ENCODE measurements at places on chromosomes 12 and 14. TPM values are rescaled to one million over a fixed set of nuclear protein-coding genes. Genes with fewer than 3 reads are reported as not detected.

DNA sequence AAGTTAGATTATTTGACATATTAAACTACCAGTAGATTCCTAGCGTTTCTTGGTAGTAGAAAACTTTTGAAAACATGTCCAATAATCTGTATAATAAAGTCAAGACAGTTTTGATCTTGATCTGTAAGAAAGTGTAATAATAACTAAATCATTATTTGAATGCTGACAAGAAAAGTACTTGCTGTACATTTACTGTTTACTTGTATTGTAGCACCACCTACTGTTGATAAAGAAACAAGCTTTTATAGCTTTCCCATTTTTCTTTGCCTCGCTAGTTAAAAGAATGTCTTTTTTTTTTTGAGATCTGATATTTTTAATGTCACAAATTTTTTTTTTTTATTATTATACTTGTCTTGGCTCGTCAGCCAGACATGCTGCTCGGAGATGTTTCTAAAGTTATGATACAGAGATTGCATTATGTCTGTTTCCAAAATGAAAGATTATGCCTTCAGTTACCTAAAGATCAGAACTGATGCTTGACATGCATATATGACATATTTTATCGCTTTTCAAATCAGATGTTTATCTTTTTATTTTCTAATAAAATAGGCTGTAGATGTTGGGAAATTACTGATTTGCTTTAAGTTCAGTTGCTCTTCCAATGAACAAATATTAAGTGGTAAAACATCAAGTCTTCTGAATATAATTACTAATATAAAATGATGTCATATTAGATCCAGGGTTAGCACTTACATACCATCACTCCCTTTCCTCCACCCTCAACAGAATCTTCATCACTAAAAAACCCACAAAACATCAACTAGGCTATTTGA is 140.5 kb downstream of the AKAP6 start:
- DNase-seq: peak; percentile 31

DNA sequence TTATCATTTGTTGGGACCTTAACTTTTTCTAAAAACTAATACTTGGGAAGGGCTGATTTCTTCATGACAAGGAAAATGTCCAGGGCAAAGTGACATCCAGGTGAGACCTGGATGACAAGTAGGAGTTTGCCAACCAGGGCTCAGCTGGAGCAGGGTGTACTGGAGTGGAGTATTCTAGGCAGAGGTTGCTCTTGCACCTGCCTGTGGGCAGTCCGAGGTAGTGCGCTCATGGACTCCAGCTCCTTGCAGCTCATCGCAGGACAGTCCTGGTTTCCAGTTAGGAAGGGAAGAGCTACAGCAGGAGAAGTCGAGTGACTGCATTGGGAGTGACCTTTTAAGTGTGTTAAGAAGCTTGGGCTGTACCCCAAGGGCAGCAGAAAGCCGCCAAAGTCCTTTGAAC is 175.9 kb downstream of the PELI2 start:
- no peak for DNase-seq

DNA sequence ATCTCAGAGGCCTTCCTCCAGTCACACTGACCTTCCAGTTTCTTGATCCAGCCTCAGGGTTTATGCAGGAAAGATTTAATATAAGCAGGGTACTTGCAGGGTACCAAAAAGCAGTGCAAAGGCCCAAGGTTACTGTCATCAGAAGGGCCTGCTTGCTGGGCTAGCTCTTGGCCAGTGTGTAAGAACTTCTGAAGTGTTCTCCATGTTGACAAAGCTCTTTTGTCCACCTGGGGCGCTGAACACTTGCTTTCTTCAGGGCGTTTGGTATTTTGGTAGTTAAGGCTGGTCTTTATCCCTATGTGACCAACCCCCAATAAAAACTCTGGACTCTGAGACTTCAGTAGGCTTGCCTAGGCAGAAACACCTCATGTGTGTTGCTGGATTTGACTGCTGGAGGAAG is 69.7 kb downstream of the ZC3H14 start:
- DNase-seq: no peak

GRCh38 chr12:40655451-40655850 is 36.8 kb upstream of the CNTN1 start:
- DNase-seq: no peak

DNA sequence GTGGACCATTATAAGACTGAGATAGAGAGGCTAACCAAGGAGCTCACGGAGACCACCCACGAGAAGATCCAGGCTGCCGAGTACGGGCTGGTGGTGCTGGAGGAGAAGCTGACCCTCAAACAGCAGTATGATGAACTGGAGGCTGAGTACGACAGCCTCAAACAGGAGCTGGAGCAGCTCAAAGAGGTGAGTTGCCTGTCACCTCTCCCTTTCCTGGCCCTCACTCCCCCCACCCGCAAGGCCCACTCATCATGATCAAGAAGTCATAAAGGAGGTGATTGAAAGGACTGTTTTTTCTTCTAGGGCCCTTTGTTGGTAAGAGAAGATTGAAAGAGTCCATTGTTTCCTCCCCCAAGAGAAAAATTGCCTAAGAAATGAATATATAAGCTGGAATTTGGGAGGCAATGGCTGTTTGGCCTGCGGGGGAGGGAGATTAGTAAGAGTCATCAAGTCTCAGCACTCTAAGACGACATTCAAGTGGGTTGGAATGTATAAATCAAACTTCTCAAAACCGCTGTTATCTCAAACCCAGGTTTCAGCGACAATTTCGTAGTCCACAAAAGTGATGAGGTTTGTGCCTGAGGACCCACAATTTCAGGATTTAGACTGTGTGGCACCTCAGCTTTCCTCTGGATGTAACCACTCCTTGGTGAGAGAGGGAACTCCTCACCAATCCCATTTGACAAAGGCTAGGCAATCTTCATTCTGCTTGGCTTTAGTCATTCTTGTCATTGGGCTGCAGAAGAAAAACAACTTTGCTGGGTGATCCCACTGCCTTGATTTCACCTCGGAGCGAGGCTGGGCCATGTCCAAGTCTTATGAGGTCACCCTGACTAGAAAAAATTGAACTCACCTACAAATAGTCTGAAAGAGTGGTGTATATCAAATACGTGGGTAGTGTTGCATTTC is 966 bp downstream of the BICD1 start:
- DNase-seq: peak; percentile 39

DNA sequence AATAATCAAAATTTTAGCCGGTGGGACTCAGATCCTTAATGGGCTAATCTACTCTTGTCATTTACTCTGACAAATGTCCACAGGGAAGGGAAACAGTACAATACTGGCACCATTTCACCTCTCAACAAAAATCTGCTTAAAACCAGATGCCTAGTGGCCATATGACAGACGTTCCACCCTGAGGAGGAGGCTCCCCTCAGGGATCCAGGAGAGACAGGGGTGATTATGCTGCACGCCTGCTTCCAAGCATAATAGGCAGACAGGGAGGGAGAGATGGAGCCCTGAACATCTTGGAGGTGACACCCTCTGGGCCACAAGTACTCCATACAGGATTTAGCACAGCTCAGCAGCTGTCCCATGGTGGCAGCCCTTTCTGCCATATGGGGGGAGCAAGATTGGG is 24.8 kb upstream of the AKAP6 start:
- DNase-seq: no peak

GRCh38 chr12:112820796-112821195 is 29.2 kb downstream of the RPH3A start:
- DNase-seq: no peak

GRCh38 chr14:72755766-72756165 is 138.1 kb downstream of the DPF3 start:
- DNase-seq: no peak

GRCh38 chr12:132218527-132218875 is 74.2 kb downstream of the NOC4L start:
- DNase-seq: no peak

DNA sequence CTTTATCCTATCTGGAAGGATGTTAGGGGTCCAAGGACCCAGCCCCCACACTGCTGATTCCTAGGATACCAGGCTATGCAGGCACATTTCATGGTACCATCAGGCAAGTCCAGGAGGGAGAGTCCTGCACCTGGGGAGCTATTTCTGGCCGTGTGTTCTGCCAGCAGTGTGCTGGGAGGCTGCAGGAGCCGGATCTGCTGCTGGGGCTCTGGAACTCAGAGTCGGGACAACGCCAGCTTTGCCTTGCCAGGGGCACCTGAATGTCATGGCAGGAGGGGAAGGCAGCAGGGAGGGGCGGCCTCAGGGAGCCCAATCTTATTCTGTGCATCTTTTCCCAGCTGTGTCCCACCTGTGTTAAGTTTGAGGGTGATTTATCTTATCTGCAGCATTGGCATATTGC is 17.8 kb downstream of the SRRM4 start:
- DNase-seq: no peak

DNA sequence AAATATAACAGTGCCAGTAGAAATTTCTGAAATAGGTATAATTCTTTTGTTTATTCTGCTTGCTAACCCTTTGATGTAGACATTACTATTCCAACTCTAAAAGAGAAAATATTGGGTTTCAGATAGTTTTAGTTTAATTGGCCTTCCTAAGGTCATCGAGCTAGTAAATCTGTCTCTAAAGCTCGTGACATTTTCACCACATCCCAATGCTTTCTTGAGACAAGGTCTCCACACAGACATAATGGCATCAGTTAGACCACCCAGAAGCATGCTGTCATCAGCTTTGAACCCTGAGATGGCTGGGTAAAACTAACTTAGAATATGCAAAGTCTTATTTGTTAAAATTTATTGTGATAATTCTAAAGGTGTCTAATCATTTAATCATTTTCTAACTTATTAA is 52.0 kb downstream of the PIK3C2G start:
- no peak for DNase-seq

The E2F7 gene
- not detected for polyA plus RNA-seq

The KIF21A gene
- 2.1 TPM for polyA plus RNA-seq

The KLHDC1 gene
- 2.0 TPM for polyA plus RNA-seq

The CCDC184 gene
- polyA plus RNA-seq: 0.18 TPM

The RPL10L gene
- polyA plus RNA-seq: not detected

The KRT77 gene
- polyA plus RNA-seq: not detected

The TEAD4 gene
- not detected for polyA plus RNA-seq

The ARG2 gene
- 1.9 TPM for polyA plus RNA-seq

The NOVA1 gene
- polyA plus RNA-seq: not detected

The BCL2L14 gene
- polyA plus RNA-seq: 1.0 TPM
